ENCODE measurements at places on chromosomes 5 and 9.

DNA sequence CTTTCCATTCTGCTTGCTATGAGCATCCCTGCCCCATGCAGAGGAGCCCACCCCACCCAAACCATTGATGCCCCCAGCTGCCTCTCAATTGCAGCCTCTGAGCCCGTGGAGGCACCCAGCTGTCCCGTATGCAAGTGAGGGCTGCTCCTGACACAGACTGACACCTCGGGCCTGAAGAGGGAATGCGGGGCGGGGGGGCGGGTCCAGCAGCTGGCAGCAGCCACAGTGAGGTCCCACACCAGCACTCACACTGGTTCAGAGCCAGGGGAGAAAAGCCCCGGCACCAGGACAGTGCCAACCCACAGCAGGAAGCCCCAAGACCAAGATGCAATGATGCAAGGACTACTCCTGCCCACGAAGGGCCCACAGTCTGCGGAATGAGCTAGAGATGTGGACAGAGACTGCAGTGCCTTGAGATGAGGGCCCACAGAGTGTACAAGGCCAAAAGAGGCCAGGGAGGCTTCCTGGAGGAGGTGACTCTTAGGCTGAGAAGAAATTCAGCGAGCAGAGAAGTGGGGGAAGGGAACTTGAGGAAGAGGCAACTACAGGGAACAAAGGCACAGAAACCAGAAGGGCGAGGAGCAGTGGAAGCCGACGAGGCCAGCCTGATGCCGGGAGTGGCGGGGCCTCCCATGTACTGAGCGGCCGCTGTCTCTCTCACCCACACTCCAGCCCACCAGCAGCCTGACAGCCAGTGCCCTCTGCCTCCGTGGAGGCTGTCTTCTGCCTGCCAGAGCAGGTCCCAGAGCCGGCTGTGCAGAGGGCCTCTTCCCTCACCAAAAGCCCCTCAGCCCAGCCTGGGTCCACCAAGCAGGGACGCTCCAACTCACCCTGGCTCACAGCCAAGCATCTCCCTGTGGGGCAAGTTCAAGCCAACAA lies 9.2 kb downstream of the EEIG1 start:
- no peak for DNase-seq

DNA sequence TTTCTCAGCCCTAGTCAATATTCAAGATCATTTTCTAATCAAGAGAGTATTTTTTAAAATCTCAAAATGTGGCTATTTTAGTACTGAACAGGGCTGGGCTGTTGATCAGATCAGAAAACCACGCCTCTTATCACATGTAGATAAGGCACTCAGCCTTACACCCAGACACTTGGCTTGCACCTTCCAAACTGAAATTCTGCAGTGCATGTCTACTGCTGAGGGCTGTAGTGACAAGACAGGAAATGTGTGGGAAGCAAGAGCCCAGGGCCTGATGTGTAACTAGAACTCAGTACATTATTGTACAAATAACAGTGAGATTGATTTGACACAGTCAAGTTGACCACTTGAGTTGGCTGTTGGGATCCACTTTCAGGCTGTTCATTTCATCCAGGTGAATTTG lies 48.6 kb downstream of the UBE2QL1 start:
- no peak for DNase-seq

DNA sequence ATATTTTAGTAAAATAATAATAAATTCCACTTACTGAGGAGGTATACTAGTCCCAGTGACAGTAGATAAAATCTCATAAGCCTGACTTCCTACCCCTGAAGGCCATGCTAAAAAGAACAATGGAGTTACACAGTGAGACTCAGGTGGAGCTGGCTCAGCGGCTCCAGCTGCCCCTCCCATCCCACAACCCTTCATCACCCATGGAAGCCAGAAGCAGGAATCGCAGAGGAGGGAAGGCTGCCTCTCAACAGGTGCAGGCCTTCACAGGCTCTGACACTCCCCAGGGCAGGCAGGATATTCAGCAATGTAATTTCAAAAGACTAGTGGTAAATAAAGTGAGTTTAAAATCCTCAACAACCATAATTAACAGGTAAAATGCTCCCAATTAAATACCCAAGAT lies 67.5 kb downstream of the FANCC start:
- no peak for DNase-seq

DNA sequence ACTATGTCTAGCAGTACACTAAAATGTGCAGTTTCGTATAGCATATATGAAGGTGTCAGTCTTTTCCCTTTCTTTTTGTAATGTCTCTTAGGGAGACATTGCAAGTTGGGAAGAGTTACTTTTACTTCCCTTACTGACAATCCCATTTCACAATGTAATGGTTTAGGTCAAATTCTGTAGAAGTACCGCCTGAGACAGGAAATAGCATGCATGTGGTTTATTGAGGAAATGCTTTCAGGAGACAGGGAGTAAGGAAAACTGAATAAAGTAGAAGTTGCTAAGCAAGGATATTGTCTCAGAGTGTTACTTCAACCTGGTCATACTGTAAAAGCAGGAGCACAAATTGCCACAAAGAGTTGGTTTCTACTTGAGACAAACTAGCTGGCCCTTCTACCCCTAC lies 32.1 kb upstream of the MSANTD3 start:
- no peak for DNase-seq

- DNase-seq: no peak
Observed at GRCh38 chr9:15317836-15318235, 10.8 kb upstream of the TTC39B start.

DNA sequence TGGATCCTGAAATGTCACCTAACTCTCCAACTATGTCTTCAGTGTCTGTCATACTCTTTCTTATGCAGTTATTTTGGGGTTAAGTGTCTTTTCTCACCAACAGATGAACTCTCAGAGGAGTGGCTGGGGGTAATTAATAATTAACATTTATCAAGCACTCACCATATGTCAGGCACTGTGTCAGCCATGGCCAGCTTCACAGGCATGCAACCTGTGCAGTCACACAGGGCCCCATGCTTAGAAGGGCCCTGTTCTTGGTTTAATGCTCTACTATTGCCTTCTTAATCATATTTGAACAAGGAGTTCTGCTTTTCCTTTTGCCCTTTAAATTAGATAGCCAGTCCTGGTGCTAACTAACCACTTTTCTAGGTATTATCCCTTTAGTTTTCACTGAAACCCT lies 3.4 kb upstream of the GRPEL2 start:
- no peak for DNase-seq

GRCh38 chr9:132042324-132042723 lies 37.3 kb downstream of the MED27 start:
- no peak for DNase-seq

- DNase-seq: no peak
Observed at GRCh38 chr5:133396814-133397213, 215.5 kb downstream of the FSTL4 start.

DNA sequence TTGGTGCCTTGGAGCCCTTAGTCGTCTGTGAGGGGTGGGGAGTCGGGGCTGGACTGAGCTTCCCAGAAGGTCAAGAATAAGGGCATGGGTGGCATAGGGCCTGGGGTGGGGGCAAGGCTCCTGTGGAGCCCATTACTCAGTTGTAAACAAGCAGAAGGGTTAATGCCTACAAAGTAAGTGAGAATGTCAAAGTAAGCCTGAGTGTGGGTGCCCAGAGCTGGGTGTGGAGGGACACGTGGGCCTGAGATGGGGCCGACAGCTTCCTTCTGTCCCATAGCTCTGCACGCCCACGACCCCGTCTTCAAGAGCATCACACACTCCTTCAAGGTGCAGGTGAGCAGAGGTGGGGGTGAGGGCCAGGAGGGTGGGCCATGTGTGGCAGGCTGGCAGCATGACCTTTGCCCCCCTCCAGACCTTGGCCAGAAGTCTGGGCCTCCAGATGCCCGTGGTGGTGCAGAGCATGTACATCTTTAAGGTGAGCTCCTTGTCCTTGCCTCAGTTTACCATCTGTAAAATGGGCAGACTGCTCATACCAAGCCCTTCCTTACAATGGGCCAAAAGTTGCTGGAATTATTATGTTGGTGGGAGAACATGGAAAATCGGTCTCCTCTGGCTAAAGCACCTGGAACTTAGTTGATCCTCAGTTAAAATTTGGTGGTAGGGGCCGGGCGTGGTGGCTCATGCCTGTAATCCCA lies 11.1 kb downstream of the DOLK start:
- no peak for DNase-seq

DNA sequence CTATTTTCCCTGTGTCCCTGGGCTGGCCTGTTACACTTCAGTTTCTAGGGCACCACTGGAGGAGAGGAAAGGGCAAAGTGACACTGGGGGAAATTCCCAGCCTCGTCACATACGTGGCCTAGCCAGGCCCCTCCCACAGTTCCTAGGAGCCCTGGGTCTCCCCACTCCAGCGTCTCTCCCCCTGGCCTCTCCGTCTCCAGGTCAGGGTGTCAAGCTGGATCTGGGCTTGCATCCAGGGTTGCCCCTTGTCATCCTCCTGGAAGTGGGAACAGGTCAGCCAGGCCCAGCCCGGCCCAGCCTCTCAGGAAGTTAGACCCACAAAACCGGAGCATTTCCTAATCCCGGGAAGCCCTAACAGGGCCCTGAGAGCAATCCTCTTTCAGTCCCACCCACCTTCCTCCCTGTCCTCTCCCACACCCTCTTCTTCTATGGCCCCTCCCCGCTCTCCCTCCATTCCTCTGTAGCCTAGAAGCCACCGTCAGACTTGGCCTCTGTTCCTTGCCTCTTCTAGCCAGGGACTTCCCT lies 4.7 kb upstream of the TNIP1 start:
- DNase-seq: no peak

DNA sequence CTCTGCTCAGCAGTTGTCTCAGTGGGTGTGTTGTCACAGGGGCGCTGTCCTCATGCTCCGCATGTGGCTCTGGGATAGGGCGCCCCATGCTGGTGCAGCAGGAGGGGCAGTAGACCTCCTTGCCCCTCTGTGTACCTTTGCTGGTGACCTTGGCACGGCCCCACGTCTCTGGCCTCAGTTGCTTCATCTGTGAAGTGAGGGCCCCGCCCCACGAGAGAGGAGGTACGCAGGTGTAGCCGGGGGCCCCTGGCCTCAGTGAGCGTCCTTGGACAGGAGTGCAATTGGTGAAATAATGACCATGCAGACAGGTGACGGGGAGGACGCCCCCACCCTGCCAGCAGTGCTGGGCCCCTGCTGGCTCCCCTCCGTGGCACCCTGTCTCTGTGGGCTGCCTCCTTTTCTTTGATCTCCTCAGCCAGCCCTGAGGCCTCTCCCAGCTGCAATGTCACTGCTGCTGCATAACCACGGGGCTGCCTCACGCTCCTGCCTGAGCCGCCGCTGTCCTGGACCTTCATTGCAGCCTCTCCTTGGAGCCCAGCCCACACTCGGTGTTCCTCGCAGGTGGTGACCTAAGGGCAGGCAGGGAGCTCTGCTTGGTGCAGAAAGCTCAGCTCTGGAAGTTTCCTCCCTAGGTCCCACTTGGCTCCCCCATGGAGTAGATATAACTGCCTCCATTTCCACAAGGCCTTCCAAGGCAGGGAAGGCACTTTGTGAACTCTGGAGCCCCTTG lies 57.3 kb downstream of the PHF2 start:
- DNase-seq: no peak

- no peak for DNase-seq
Observed at GRCh38 chr9:134597957-134598883, 43.4 kb upstream of the COL5A1 start.
